CD4-positive, alpha-beta T cell treated with Interleukin-4 for 4 hours (primary cell): ENCODE measurements at places on chromosomes 1 and 21.

DNA sequence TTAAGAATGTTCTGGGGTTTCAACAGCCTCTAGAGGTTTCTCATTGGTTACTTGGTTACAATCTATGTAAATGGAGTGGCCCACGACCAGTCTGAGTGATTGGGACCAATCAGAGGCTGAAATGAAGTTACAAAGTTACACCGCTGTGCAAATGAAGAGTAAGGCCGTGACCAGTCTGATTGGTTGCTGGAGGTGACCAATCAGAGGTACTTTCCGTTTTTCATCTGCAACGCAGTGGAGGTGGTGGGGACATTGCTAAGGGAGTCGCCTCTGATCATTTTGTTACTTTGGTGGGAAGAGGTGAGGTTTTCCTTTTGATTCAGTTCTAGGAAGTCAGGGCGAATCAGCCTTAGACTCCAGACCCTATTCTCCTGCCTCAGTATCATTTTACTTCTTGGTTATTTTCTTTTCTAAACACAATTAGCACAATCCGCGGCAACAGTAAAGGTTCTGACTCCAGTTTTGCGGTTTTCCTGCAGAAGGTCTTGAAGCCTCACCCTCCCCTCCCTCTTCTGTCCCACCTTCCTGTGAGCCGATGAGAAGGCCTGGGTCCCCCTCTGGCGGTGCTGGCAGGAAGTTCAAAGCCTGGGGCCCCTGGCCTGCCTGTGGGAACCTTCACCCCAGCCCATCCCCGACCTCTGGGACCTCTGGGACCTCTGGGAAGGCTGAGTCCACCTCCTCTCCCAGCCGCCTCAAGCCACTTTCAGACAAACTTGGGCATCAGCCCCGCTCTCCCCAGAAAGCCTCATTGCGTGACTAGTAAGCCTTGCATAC, 38.7 kb upstream of the TTC34 start:
- peak; percentile 58 for DNase-seq

GRCh38 chr1:94279038-94279437, 41.7 kb upstream of the ARHGAP29 start:
- no peak for DNase-seq

GRCh38 chr1:79052829-79053449, 46.4 kb upstream of the ADGRL4 start:
- no peak for DNase-seq

DNA sequence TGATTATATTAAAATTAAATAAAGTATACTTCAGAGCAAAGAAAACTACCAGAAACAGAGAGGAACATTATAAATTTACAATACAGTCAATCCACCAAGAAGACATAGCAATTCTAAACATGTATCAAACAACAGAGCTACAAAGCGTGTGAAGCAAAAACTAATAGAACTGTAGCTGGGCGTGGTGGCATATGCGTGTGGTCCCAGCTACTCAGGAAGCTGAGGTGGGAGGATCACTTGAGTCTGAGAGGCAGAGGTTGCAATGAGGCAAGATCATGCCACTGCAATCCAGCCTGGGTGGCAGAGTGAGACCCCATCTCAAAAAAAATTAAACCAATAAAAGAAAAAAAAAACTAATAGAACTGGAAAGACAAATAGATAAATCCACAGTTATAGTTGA, 12.3 kb downstream of the CCDC185 start:
- DNase-seq = peak; percentile 7

GRCh38 chr1:23399229-23399628, 25.3 kb downstream of the TCEA3 start:
- no peak for DNase-seq

DNA sequence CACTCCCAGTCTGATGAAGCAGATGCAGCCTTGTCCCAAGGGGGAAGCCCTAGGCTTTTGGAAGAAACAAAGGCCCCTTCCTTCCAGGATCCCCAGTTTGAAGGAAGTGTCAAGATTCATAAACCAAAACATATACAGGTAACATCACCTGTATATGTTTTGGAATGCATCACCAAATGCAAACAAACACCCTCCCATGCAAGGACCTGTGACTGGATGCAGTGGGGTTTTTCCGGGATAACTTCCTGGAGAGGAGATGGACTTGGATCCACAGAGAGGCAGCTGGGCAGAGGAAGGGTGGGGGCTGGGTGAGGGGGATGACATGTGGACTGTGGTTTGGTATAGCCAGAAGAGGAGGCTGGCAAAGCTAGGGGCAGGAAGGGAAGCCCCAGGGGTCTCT, 1.5 kb upstream of the PLA2G2F start:
- no peak for DNase-seq

DNA sequence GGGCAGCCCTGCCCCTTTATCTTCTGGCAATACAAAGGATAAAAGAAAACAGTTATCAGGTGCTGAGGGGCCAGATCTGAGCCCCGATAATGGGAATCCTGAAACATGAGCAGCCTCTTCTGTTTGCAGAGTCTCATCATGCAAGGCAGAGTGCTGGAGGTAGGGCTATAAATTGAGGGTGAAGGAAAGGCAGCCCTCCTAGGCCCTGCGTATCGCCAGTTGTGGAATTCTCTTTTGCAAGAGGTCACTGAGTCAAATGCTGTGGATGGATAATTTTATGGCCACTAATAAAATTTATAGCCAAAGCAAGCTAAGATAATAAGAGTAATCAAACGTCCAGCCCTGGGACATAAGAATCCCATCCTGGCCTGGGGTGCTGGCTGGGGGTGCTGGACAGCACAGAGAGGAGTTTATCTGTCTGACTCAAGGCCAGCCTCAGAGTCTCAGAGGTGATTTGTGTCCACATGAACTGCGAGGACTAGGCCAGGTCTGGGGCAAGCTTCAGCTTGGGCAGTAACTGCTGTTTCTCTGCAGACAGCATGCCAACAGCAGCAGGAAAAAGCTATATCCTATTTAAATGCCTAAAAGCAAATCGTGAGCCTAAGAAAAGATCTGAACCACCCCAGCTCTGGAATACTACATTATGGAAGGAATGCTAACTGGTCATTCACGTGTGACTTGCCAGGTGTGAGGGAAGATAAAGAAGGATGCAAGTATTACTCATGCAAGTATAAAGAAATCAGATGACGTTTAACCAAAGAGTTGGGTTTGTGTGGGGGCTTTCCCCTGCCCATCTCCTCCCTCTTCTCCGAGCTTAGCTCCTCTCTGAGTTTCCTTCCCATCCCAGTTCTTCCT, 254.8 kb downstream of the KIF26B start:
- no peak for DNase-seq

DNA sequence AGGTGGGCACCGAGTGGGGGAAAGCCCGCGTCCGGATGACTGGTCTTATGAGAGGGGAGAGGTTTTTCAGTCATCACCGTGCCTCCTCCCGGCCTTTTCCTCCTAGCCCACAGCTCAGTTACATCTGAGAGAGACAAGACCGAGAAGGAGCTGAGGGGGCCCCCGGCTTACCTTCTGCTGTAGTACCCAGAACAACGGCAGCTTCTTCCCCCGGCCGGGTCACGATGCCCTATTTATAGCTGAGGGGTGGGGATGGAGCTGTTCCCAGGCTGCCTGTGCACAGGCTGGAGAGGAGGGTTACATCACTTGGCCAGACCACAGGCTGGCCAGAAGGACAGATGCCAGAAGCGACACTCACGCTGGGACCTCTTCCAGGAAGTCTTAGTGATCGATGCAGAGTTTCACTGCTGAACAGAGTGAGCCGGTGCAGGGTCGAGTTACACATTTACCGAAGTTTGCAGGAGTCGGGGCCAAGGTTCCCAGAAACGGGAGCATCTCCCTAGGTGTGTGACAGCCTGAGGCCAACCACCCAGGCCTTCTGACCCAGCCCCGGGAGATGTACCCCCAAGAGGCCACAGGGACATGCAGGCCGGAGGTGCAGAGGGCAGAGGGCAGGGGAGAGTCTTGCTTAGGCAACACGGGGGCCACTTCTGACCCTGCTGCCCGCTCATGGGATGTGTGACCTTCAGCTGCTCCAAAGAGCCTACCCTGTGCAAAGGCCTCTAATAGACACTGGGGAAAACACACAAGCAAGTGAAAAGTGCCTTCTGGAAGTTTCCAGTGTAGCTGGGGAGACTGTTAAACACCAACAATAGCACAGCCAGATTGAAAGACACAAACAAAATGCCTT, at the start of gene AGT:
AGT (minus strand) TSS at position 208 of the 850 bp plus-strand sequence. CDS start 3,299 bp downstream, outside the sequence.
- DNase-seq = no peak

DNA sequence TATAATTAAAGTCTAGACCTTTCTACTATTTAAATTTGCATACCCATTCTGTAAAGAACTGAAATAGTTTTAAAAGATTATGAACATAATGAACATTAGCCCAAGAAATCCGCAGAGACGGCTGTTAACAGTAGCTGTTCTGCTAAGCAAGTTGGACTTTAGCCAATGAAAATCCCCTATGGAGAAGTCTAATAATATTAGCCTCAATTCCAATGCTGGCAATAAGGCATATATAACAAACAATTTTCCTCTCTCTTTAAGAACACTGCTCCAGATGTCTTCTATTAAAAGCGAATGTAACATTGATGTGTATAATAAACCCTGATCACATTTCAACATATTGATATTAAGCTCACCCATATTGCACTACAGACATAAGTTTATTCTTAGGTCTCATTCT, 221.3 kb upstream of the KCTD3 start:
- DNase-seq = no peak

GRCh38 chr1:154541231-154541630, 17.2 kb downstream of the UBE2Q1 start:
- no peak for DNase-seq
